ENCODE measurements at places on chromosomes 2 and 18.

DNA sequence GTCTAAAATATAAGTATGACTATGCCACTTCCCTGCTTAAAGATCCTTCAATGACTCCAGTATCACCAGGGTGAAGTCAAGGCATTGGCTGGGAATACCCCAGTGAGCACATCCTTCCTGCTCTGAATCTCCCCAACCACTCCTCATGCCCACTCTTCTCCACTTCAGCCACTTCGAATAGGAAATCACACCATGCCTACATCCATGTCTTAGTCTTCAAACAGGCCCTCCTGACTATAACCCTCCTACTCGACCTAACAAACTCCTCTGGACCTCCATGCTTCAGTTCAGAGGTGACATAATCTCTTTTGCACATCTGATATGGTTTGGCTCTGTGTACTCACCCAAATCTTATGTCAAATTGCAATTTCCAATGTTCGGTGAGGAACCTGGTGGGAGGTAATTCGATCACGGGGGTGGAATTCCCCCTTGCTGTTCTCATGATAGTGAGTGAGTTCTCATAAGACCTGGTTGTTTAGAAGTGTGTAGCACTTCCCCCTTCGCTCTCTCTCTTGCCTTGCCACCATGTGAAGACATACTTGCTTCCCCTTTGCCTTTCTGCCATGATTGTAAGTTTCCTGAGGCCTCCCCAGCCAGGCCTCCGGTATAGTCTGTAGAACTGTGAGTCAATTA is 87.8 kb upstream of the TFCP2L1 start:
- DNase-seq, result no peak

DNA sequence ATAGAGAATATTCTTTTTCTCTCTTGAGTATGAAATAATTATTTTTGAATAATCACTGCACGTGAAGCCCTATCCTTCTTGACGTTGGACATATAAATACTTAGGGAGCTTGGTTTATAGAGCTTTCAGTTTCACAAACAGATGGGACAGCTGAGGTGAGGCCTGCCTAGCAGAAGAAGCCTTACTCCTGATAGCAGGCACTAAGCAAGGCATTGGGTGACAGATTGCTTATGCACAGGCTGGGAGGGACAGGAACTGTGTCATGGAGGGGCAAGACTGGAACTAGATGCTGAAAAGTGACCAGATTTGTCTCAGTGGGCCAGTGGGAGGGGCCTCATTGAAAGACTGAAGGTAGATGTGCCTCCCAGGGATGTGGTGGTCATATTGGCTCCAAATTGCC is 220.8 kb downstream of the NEDD4L start:
- DNase-seq, result no peak

- no peak for DNase-seq
Observed at GRCh38 chr2:109272461-109272860, 143.5 kb downstream of the SH3RF3 start.

DNA sequence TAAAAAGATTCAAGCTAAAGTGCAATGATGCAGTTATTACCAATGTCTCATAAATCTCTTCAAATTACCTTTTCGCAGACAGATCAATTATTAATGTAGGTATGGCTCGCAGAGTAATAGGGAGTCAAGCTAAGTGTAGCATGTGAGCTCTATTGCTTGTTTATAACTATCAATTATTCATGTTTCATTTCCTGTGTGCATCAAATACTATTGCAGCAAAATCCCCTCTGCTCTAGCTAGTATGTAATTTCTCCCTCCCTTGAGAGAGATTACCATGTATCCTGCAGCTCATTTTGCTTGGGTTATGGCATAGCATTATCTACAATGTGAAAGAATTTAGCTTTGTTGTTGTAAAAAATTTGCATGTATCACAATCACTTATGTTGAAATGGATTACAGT is 65.6 kb upstream of the SCN1A start:
- no peak for DNase-seq

- DNase-seq, result no peak
Observed at GRCh38 chr2:227856697-227857096, 14.7 kb upstream of the DAW1 start.

- DNase-seq, result peak; percentile 68
Observed at GRCh38 chr2:172672114-172672513, 63.5 kb upstream of the RAPGEF4 start.

DNA sequence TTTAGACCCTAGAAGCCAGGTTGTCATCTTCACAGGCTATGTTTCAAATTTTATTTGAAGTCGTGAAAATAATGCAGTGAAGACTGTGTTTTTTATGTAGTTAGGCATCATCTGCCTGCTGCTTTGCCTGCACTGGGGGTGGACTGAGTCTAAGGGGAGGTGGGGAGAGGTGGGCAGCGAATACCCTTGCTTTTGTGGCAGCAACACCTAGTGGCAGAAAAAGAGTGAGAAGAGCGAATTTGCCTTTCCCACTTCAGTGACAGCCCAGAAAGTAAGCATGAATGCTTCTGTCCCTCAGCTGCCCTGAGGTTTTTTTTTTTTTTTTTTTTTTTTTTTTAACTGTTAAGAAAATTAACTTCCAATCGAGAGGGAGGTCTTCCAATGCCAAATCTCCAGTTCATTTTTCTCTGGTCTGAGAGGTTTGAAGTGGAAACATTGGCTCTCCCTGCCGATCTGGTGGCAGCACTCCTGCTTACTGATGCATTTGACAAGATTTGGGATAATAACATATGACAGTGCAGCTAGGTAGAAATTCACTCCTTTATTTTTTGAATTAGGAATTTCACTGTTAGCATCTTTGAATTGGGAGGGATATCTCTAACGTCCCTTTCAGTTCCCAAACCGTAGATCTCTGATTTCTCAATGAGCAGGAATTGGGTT is 60.3 kb upstream of the LYPD6B start:
- DNase-seq, result no peak
